ENCODE measurements at places on chromosomes 1 and 21.

GRCh38 chr1:95982711-95983110 lies 738.9 kb upstream of the PTBP2 start:
- DNase-seq: no peak

GRCh38 chr1:151539321-151540020 lies 638 bp upstream of the TUFT1 start:
- peak; percentile 90 for DNase-seq

DNA sequence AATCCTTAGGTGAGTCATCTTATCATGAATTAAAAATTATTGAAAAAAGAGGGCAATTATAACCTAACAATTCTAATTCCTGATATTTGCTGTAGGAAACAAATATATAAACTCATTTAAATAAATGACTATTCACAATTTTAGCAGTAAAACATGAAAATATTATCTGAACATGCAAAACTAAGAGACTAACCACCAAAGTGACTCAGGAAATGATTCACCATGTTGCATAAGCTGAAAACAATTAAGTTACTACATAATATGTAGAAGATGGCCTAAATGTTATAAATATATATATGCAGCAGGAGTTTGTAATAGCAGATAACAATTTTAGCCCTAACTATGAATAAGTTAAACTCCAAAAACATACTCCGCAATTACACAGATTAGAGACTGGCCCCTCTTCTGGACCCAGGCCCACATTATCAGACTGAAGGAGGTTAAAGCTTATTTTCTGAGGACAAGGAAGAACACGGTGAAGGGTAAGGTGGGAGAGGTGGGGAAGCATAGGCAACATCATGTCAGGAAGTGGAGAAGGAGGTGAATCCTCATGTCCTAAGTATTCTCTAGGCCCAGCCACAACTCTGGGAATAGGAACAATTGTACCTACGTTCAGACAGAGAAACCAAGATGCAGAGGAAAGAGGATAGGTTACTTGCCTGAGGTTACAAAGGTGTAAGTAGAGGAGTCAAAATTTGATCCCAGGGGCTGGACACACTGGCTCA lies 15.6 kb upstream of the AIM2 start:
- no peak for DNase-seq

DNA sequence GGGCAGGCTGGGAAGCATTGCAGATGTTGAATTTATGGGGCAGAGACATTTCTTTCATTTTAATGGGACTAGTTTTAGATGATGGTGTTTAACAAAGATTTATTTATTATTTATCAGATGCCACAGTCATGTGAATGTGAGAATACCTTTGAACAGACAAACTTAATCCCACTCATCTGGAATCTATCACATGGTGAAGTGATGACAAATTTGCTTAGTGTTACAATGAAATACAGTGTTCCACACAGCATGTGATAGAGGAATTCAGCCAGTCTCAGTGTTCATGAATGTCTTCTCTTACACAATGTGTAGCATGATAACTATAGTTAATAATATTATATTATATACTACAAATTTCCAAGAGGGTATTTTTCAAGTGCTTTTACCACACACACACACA lies 1361.7 kb upstream of the B3GALT2 start:
- no peak for DNase-seq

GRCh38 chr1:234972411-234973191 lies 156.0 kb downstream of the TOMM20 start:
- no peak for DNase-seq

- no peak for DNase-seq
Observed at GRCh38 chr21:33685613-33686197, 43.4 kb downstream of the ITSN1 start.

GRCh38 chr1:213987927-213988506 lies at the start of gene PROX1:
TSS of gene PROX1 (plus strand) at chr1:213987973. CDS start at chr1:213996536, 8,563 bp downstream.
- DNase-seq: no peak

DNA sequence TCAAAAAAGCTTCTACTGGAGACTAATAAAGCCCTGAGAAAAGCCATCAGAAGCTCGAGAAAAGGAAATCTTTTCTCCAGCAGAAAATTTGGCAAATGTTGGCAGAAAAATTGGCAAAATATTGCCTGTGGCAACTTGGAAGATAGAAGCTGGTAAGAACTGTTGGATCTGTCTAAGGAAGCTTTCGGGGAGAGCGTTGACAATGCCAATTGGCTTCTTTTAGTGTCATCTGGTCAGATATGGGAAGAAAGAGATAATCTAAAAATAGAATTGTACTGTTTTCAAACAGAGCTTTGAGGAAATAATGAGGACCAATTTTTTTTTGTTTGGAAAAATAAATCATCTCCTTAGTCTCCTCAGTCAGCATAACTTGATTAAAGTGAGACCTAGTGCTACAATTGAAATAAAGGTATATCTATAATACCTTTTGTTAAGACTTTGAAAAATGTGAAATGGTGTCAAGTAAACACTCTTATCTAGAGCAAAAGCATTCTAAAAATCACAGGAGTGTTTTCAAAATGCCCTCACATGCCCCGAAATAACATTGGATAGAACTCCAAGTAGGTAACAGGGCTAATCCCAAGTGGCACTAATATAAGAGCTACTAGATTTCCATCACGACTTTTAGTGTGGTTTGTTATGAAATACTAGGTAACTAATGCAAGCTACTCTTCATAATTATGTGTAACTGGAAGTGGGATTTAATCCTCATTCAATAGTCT lies 882.2 kb upstream of the B3GALT2 start:
- no peak for DNase-seq

- no peak for DNase-seq
Observed at GRCh38 chr1:172955161-172955815, 95.5 kb downstream of the TNFSF18 start.

DNA sequence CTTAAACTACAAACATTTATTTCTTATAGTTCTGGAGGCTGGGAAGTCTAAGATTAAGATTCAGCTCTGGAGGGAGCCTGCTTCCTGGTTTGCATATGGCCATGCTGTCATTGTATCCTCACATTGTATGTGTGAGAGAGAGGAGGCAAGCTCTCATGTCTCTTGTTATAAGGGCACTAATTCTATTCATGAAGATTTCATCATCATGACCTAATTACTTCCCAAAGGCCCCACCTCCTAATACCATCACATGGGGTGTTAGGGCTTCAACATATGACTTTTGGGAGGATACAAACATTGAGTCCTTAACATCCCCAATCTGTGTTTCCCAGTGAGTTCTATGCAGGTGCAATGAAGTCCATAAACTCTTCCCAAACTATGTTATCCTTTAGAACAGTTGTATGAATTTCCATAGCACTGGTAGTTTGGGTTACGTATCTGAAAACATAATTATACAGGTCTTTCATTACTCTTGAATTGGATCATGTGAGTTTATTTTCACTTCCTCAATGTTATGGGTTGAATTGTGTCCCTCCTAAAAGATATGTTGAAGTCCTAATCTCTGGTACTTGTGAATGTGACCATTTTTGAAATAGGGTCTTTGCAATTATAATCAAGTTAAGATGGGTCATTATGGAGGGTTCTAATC lies 124.2 kb downstream of the RUNX1 start:
- no peak for DNase-seq

GRCh38 chr1:162070094-162070748 lies 730 bp downstream of the NOS1AP start:
- no peak for DNase-seq

- no peak for DNase-seq
Observed at GRCh38 chr1:220928725-220929300, 49.6 kb downstream of the HLX start.

DNA sequence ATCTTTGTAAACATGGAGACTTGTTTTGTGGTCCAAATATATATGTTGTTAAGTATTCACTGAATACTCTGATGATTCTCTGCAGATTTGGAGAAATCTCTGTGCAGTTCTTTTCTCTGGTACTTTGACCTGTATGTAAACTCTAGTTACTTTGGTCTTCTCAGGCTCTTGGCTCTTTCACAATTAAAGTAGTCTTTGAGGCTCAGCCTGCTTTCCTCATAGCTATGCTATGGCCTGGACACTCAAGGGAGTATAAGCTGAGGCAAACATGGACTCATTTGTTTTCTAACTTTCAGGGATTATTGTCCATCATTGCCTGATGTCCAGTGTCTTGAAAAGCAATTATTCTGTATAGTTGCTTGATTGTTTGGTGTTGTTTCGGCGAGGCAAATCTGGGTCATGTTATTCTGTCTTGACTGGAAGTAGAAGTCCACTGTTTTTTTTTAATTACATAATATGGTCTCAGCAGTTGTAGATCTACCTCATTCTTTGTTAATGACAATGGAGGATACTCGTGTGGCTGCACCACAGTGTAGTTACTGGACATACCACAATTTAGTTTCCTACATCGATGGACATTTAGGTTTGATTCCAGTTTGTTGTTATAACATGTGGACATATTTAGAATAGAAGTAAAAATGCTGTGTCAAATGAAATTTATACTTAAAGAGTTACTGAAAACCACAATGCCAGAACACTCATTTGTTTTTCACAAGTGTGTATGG lies 9.2 kb downstream of the PTBP2 start:
- no peak for DNase-seq

DNA sequence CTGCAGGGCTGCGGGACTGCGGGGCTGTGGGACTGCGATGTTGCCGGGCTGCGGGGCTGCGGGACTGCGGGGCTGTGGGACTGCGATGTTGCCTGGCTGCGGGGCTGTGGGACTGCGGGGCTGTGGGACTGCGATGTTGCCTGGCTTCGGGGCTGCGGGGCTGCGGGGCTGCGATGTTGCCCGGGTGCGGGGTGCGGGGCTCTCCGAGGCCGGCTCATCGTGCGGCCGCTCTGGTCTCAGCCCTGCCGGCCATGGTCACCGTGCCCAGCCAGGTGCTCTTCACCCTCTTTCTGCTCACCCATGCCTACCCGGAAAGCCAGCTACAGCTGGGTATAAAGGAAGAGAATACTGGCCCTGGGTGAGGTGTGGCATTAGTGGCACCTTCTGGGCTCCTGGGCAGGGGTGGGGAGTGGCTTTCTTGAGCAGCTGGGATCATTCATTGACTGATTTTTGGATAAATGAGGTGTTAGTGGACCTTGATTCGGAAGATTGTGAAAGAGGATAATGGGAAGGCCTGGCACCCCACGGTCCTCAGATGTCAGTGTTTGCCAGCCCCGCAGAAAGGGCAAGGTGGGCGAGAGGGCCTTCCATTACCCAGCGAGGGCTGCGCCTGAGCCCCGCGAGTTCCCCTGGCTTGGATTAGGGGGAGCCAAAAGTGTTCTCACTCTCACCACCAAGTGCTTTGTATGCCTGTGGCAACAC lies 36.3 kb downstream of the COQ8A start:
- no peak for DNase-seq

DNA sequence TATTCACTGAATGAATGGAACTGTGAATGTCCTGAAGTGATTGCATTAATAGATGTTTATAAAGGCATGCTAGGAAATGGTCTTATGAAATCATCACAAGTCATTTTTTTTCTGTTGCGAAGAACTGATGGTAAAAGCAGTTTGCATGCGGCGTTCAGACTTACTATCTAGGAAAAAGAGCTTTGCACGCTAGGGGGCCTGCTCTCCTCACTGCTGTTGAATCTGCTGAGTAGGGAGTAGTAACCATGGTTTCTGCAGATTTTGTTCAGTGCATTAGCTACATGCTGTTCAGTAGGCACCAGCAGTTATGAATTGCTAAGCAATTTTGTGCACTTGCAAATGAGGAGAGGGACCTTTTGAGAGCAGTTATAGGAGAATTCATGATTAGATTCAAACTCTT lies 57.9 kb downstream of the CENPF start:
- DNase-seq: no peak

DNA sequence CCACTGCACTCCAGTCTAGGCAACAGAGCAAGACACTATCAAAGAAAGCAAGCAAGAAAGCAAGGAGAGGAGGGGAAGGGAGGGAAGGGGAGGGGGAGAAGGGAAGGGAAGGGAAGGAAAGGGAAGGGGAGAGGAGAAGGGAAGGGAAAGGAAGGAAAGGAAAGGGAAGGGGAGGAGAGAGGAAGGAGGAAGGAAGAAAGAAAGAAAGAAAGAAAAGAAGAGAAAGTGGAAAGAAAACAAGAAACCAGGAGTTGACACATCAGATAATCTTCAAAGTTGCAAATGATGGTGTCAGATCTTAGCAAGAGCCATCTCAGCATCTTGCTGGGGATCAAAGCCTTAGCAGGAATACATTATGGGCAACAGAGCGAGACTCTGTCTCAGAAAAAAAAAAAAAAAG lies 14.9 kb upstream of the CDA start:
- no peak for DNase-seq

DNA sequence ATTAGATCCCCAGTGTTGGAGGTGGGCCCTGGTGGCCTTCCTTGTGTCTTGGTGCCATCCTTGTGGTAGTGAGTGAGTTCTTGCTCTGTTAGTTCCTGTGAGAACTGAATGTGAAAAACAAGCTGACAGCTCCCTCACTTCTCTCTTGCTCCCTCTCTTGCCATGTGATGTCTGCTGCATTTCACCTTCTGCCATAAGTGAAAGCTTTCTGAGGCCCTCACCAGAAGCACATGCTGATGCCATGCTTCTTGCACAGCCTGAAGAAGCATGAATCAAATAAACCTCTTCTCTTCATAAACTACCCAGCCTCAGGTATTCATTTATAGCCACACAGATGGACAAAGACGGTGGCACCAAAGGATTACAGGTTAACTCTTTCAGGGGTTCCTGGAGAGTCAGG lies 166.1 kb upstream of the ETV3 start:
- no peak for DNase-seq

GRCh38 chr1:6927626-6928025 lies 142.4 kb downstream of the CAMTA1 start:
- no peak for DNase-seq

DNA sequence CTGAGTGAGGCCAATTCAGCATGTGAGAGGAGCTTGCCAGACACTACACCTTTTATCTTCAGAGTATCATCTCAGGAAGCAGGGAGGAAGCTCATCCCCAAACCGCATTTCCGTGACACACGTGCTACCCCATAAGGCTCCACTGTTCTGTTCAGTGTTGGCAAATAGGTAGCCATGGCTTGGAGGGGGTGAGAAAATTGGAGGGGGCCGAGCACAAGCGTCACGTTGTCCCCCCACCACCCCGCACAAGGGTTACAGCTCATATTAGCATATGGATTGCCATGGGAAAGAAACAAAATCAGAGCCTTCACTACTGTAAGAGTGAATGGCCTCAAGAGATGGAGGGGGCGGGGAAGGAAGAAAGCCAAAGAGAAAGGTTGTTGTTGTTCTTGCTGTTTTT lies 46.7 kb downstream of the OLIG1 start:
- DNase-seq: no peak

DNA sequence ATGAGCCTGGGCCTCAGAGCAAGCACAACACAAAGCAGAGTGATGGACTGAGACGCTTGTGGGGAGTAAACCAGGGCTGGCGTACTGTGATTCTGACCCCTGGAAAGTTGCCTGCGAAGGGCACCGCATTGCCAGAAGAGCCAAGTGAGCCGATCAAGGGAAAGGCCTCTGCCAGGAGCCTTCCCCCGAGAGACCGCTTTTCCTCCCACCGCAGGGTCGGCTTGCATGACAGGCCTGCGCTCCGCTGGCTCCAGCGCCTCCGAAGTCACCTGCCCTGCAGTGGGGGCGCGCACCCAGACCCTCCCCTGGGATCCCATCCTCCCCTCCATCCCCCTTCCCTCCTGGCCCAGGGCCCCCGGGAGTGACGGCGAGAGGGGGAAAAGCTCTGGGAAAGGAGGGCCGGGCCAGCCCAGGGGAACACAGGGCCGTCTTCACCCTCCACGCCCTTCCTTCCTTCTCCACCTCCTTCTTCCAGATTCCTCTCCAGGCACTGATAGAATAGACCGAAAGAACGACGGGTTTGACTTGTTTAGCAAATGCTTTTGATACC lies 165.0 kb downstream of the TRIM33 start:
- no peak for DNase-seq

- DNase-seq: no peak
Observed at GRCh38 chr1:40690771-40691537, 550 bp upstream of the NFYC start.
